ENCODE measurements at places on chromosomes 11 and 22.

DNA sequence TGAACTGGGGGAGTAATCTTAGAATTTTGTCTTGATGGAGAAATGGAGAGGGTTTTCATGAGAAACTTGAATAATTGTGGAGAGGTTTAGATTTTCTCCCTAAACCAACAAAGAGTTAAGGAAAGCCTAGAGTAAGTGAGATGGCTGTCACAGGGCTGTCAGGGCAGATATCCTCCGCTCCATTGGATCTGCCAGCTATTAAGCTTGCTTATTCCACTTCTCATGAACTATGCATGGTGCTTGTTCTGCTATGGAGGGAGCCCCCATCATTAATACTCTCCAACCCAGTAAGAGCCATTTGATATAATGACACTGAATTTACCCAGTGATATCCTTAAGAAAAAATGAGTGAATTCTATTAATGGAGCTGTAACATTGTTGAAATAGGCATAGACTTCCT is 342.8 kb upstream of the MTNR1B start:
- DNase-seq: no peak

DNA sequence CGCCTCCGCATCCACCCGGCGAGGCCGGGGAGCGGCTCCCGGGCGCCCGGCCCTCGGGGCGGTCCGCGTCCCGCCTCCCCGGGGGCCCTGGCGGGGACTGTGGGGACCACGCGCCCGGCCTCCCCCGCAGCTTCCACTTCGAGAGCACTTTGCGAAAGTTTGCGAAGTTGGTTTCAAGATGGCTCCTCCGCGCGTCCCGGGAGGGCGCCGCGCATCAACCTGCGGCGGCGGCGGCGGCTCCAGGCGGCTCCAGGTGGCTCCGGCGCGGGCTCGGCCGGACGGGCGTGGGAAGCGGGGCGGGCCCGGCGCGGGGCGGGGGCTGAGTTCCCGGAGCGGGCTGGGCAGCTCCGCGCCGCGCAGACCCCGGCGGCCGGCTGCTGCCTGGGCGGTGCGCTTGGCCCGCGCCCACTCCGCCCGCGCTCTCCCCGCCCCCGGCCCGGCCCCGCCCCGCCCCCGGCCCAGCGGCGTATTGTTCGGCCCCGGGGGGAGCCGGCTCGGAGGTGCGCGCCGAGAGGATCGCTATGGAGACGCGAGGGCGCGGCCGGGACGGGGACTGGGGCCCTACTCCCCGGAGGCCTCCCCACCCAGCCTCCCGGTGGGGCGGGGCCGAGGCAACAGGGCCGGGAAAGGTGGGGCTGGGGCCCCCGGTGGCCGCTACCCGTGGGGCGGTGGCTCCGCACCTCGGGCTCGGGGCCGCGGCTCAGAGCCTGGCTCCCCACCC is at the start of gene CELSR1:
Gene CELSR1 (minus strand): TSS at position 396 of the 721 bp plus-strand sequence. CDS start 450 bp downstream, outside the sequence.
- DNase-seq: no peak

GRCh38 chr11:8098361-8098760 is 17.4 kb downstream of the TUB start:
- DNase-seq: no peak

- DNase-seq: no peak
Measured at GRCh38 chr11:17019232-17019631, 5.0 kb upstream of the PLEKHA7 start.

DNA sequence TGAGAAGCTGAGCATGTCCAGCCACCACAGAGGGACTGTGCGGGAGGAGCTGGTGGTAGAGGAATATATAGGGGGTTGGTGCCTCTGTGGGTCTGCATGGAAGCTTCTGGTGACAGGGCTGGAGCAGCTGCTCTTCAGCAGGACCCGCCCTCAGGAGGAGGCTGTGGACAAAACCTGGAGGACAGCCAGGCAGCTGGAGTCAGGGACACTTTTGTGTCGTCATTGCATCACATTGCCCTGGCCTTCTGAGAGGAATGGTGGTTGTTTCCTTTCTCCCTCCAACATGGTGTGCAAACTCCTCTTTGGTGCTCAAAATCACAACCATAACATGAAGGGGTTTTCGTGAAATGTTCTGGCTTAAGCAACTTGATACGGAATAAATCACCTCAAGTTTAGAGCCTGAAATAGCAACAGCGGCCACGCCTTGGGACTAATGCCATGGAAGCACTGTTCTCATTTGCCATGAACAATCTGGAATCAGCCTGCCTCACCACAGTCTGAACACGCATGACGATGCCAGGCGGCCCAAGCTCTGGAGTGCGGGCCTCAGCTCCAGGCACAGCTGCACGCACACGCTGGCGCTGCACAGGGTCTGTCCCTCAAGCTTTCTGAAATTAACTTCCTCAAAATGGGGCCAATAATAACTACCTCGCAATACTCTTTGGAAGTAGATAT is 17.1 kb upstream of the CSRP3 start:
- no peak for DNase-seq

DNA sequence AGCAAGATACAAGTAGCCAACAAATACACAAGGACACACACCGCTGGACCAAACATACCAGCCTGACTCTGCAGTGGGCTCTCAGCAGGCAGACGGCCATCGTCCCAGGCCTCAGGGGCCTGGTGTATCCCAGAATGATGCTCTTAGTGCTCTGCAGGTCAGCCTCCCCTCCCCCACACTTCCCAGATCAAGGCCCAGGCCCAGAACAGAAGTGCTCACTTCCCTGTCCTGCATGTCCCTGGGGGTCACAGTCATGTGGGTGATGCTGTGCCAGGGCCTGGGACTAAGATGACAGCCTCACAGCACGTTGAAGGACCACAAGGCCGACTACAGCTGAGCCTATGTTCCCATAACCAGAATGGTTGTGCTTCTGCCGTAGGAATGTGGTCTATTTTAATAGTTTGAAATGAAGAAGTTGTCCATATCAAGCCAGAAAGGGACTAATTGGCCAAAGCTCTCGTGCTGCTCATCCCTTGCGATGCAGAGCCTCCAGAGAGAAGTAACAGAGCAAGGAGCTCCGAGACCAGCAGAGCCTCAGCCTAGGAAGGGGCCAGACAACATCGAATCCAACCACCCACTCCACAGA is 48.6 kb downstream of the GAB4 start:
- no peak for DNase-seq

DNA sequence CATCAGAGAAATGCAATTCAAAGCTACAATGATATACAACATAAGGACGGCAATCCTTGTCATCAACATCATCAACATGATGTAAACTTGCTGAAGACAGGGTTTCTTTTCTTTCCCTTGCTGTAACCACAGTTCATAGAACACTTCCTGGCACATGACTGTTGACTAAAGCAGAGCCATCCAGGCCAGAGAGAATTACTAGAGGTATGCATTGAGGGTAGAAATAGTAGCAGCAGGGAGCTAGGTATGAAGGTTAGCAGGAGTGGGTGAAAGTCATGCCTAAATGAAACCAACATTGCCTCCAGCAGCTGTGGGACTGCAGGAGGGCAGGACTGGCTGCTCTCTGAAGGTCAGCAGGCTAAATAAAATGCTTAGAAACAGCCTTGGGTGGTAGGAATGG is 103.7 kb downstream of the LRRC32 start:
- DNase-seq: no peak

DNA sequence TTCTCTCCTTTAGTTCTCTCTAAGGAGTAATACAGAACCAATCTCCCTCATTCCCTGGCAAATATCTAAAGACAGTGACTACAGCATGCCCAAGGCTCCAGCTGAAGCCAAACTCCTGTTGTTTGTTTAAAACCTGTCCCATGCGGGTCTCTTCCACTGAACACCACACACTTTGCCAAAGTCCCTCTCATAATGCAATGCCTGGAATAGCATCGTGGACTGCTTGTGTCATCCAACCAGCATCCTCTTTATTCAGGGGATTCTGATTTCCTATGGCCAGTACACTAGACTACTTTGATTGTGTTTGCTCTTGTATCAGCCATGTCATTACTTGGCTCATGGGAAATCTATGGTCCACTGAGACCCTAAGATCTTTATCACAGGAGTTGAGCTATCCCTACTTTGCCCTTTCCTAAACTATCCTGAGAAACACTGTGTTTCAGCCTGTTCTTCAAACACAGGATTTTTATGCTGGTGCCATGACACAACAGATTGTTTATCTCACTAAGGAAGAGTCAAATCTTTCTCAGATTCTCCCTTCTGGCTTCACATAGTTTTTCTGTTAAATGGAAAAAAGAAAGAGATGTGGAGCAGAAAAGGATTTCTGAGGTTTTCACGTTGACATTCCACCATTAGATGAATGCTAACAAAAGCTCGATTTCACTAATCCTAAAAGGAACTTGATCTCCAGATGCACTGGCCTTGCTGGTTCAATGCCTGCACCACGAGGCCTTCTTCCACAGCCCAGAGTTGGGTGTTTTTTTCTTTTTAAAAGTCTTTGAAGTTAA is 15.9 kb upstream of the IRAG1 start:
- DNase-seq: no peak

DNA sequence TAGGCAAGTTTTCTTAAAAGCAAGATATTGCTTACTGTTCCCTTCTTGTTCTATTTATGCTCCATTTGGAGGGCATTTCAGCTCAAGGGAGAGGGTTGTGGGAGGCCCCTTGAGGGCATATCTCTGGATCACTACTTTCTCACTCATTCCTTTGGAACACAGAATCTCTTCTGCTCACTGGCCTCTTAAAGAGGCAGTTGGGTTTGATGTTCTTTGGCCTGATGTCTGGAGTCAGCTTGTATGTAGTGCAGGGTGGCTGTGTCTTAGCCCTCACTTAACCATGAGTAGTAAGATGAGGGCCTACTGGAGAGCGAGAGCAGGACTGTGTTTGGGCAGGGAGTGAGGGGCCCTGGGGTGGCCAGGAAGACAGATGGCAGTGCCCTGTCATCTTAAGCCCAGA is 3.6 kb downstream of the INCENP start:
- no peak for DNase-seq

DNA sequence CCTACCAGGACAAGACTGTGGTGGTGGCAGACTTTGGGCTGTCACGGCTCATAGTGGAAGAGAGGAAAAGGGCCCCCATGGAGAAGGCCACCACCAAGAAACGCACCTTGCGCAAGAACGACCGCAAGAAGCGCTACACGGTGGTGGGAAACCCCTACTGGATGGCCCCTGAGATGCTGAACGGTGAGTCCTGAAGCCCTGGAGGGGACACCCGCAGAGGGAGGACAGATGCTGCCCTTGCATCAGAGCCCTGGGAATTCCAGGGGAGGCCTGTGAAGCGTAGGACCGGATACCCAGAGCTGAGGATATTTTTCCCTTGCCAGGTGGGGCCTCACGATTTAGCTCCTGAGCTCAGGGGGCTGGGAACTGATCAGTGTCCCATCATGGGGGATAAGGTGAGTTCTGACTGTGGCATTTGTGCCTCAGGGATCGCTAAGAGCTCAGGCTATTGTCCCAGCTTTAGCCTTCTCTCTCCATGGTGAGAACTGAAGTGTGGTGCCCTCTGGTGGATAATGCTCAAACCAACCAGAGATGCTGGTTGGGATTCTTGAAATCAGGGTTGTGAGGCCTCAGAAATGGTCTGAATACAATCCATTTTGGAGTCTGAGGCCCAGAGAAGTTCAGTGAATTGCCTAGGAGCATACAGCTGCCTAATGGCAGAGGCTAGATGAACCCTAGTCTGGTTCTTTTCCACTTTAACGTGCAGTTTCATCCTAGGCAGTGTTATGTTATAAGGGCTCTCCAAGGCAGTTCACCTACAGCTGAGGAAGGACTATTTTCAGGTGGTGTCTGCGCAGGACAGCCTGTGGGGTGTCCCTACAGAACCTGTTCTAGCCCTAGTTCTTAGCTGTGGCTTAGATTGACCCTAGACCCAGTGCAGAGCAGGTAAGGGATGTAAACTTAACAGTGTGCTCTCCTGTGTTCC is 19.5 kb downstream of the PIK3IP1 start:
- no peak for DNase-seq

DNA sequence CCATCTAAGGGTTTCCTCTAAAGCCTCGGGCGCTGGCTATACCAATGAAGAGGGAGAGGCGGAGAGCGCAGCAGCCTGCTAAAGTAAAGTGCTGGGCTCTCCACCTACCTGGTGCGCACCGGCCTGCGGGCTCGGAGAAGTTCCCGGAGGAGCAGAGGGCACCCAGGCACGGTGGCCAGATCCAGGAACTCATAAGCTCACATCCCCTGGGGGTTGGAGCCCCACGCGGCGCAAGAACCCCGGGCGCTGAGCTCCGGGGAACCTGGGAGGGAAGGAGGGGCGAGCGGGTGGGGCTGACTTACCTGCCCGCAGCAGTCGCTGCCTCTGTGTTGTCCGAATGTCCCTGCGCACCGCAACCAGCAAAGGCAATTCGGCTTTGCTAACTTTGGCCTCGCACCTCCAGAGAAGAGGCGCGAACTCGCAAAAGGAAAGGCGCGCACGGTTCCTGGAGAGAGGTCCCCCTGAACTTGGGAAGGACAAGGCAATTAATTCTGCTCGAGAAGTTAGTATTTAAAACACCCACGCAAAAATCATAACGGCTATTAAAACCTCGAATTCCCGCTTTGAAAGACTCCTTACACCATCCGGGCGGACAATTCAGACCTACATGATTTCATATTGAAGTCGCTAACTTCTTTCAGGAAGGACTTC is 127.6 kb upstream of the C11orf58 start:
- DNase-seq: no peak

GRCh38 chr11:57547854-57548377 is 10.5 kb downstream of the SMTNL1 start:
- DNase-seq: no peak

DNA sequence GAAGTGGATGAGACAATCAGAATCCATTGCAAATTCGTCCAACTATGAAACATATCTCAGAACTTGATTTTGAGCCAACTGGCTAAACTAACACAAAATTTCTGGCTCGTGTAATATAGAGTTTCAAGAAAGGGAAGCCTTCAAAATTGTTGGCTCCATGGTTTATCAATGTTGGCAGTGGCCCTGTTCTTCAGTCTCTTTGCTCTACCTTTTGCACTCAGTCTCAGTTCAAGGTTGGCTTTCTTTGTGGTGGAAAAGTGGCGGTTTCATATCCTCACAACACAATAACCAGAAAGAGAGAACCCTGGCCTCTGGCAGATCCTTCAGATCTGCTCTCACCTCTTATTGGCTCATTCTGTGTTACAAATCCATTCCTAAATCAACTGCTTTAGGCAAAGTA is 473.8 kb upstream of the API5 start:
- DNase-seq: no peak

- DNase-seq: no peak
Measured at GRCh38 chr11:127875131-127875530, 712.2 kb downstream of the ETS1 start.

GRCh38 chr11:126352934-126353801 is 2.3 kb upstream of the ST3GAL4 start:
- peak; percentile 77 for DNase-seq

DNA sequence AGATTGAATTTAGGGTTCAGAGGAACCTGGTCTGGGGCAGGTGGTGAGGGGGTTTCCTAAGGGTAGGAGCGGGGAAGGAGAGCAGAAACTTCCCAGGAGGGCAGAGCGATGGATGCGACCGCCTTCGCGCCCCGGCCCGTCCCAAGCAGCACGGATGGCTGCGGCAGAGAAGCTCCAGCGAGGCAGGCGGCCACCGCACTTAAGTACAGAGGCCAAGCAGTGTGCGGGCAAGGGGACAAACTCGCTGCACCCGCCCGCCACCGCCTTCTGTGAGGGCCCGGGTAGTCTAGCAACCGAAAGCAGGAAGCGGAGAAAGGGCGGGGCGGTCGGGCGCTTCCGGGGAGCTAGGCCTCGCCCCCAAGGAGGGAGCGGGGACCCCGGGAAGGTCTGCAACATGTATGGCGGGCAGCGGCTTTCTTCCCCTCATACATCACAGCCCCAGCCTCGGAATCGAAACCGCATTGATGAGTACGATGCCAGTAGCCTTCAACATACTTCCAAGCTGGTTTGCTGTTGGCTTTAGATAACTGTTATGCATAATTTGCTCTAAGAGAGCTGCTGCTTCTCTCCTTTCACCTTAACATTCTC is at the start of gene AGBL2:
Gene AGBL2 (minus strand): TSS at position 288 of the 588 bp plus-strand sequence. CDS start 719 bp downstream, outside the sequence.
- DNase-seq: peak; percentile 78

- peak; percentile 11 for DNase-seq
Measured at GRCh38 chr11:81787584-81788049, 946.0 kb downstream of the FAM181B start.

GRCh38 chr11:16876837-16877236 is 137.4 kb downstream of the PLEKHA7 start:
- DNase-seq: no peak
